ENCODE measurements at places on chromosomes 5 and 9.

DNA sequence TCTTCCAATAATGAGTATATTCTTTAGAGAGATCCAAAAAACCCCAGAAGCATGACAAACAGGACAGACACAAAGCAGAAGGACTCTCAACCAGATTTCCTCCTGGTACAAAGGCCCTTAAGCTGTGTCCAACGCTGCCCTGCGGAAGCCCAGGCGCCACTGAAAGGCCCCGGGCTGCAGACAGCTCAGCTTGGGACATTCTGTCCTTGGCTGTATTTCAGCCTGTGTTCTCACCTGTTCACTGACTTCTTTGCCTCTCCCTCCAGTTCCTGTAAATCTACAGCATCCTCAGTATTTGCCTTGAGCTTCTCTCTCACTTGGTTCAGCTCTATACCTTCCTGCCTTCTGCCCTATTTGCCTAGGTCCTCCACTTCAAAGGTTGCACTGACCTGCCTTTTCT lies 96.5 kb downstream of the SH3TC2 start:
- no peak for DNase-seq

DNA sequence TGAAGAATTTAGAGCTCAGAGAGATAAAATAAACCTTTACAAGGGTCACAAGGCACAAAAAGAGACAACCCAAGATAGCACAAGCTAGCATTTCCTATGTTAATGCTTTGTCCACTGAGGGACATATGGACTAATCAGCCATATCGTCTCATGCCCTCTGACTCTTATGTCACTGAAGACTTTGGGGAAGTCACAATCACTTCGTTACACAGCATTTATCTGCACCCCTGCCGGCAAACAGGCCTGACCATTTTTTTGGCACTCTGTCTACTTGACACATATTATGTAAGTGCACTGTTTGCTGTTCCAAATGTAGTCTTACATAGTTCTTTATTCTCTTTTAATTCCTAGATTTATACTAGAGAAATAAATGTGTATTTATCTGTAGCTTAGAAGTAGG lies 13.9 kb upstream of the BNC2 start:
- DNase-seq, result no peak

GRCh38 chr9:18795947-18796671 lies 236.9 kb downstream of the SAXO1 start:
- DNase-seq, result no peak

DNA sequence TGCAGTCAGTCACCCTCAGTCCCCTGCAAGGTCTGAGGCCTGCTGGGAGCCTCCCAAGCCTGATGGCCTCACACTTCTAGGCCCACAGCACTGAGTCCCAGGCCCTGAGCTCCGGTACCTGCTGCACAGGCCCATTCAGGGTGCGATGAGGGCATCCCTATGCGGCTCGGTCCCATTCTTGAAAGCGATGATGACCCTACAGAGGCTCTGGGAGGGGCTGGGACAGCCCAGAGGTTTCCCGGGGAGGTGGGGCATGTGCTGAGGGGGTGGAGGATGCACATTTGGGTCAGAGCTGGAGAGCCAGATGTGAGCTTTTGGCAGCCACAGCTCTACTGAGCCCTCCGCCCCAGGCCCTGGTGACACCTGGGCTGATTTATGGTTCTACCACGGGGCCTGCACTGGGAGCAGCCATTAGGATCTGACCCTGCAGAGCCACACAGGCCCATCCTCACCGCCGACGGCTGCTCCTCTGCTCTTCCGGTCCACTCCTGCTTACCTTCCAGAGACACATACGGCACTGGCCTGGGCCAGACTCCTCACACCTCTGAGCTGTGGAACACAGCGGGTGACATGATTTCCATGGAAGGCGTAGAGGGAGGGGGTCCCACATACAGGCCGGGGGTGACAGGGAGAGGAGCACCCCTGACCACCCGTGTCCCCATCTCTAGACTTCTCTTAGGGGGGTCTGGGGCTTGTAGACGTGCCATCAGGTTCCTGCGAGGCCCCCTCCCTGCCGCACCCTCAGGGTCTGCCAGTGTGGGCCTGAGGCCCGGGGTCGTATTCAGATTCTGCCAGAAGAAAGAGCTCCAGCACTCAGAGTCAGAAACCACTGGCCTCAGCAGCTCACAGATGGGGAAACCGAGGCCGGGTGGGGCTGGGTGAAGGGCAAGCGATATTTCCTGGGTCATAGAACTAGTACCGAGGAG lies 53.4 kb downstream of the COL23A1 start:
- no peak for DNase-seq

DNA sequence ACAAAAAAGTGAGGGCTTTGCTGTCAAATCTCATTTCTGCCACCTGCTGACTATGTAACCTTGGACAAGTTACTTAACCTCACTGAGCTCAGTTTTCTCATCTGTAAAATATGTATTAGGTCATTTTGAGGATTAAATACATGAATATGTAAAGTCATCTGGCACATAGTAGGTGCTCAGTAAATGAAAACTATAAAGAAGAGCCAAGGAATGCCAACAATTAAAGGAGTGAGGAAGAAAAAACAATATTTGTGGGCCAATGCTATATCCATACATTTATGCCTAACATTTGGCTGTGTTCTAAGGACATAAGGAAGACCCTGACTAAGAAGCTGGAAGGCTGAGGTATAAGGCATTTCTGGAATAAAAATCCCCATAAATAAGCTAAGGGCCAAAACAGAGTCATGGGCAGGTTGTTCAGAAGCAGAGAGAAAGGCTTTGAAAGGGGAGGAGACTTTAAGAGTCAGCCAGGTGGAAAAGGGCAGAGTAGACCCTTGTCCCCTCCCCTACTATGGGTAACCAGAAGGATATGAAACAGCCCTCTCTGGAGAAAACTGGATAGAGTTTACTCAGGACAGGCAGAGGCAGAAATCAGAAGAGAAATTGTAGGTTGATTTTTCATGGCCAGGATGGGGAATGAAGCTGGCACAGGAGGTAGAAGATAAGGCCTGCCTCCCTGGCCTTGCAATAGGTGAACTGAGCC lies 47.6 kb upstream of the SIL1 start:
- DNase-seq, result no peak
